ENCODE measurements at places on chromosomes 11 and 22.
A peak's percentile ranks its signal among the peaks of the same experiment; 100 is the strongest.

GRCh38 chr22:50058906-50059880, 1.1 kb upstream of the TTLL8 start:
- DNase-seq = peak; percentile 18

DNA sequence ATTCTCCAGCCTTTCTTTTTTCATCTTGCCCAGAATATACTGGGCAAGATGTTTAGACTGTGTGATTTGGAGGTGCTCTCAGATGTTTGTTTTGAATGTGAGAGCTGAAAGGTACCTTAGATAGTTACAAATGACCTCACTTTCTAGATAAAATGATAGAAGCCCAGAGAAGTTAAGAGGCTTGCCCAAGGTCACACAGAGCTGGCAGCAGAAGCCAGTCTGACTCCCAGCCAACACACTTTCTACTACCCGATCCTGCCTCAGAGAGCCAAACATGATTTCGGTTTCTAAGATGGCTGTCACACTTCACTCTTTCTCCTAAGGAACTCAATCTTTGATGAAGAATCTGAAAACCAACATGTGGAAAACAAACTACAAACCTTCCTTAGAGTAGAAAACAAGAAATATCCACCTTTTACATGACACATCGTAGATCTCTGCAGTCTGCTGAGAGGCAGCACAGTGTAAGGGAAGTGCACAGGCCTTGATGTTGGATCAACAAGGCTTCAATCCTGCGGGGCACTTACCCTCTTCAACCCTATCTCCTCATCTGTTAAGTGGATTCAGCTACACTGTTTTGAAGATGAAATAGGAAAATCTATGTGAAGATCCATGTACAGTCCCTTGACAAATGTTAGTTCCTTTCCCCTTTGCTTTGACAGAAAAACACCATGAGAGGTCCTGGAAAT, 58.6 kb downstream of the SYTL2 start:
- no peak for DNase-seq

- DNase-seq = no peak
Measured at GRCh38 chr22:47221840-47222615, 459.6 kb downstream of the TBC1D22A start.

GRCh38 chr11:65491614-65492386, 7.0 kb upstream of the MALAT1 start:
- DNase-seq = no peak

- no peak for DNase-seq
Measured at GRCh38 chr11:128244871-128245270, 342.5 kb downstream of the ETS1 start.

DNA sequence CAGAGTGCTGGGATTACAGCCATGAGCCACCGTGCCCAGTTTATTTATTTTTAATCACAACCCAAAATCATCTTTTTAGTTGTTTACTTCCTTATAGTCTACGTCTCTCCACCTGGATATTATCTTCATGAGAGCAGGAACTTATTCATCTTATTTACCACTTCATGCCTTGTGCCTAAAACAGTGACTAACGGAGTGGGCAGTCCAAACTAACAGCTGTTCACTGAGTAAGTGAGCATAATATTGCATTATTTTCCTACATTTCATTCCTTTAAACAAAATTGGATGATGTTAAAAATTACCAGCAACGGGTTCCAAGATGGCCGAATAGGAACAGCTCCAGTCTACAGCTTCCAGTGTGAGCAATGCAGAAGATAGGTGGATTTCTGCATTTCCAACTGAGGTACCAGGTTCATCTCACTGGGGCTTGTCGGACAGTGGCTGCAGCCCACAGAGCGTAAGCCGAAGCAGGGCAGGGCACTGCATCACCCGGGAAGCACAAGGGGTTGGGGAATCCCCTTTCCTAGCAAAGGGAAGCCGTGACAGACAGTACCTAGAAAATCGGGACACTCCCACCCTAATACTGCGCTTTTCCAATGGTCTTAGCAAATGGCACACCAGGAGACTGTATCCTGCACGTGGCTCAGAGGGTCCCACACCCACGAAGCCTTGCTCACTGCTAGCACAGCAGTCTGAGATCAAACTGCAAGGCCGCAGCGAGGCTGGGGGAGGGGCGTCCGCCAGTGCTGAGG, 14.1 kb downstream of the TMEM123 start:
- no peak for DNase-seq

- no peak for DNase-seq
Measured at GRCh38 chr11:113159988-113160807, 154.2 kb upstream of the TTC12 start.

DNA sequence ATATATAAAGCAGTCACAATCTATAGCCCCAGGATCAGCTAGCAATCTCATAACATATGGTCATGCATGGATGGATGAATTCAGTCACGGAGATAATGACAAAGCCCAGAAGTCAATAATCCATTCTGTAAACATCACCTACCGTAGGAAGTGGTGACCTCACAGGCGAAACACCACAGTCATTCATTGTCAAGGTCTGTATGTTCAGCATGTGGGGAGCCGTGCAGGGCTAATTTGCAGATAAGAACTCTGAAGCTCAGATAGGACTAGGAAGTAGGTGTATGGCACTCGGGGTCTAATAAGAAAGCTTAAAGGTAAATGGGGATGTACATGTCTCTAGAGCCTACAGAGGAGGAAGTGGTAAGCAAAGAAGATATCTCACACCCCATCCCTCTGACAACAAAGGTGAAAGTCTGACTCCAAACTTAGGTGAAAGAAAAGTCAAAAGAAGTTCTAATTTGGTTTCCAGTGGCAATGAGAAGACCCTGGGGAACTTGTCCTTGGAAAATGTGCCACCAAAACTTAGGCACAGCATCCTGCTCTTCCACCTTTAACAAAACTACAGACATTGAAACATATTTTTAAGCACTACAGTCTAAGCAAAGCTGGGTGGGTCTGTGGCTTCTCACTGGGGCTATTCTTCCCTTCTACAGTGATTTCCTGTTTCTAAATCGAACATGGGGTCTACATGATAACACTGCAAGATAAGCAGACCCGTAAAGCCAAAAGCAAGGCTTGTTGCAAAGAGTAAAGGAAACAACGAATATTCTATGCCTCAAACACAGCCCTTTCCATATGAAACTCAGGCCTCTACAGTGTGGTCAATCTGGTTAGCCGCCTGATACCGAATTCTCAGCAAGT, 5.2 kb downstream of the CRTAM start:
- DNase-seq = no peak

DNA sequence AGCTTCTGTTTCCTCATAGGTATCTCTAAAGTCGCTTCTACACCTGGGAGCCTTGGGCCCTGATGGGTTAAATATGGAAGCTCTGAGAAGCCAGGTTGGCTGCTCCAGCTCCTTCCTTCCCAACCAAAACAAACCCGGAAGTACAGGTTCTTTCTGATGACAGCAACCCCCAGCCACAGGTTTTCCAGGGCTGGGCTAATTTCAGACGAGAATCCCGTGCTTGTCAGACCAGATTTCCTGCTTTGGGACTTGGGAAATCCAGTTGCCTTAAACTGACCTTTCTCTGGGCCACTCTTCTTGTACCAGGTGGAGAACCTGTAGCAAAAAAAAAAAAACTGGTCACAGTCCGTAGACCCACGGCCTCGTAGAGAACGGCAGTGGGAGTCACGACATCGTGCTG, 51.9 kb downstream of the RBX1 start:
- no peak for DNase-seq

DNA sequence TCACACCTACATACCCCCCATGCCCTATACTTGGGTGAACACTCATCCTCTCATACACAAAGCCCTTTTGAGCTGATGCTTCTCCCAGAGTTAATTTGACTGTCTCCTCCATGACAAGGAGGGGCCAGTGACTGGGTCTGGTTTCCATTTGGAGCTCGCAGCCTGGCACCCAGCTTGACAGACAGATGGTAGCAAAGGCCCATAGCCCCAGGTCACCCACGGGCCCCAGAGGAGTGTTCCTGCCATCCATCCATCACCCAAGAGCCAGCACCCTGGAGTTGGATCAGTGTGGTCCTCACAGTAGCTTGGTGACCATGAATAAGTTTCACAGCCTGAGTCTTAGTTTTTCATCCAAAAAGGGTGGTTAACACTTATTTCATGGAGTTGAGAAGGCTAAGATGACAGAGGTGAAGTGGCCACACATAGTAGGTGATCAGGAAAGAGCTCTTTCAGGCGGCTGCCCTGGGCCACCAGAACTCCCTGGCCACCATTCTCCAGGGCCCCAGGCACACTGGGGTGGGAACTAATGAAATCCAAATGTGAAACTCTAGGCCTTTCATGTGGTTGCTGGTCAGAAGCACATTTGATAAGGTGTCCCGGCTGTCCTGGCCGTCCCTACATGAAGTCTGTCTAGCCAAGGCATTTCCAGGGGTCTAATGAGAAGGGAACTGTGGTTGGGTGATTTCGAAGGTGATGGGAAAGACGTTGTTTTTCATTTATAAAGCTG, 42.4 kb downstream of the LIF start:
- DNase-seq = no peak

DNA sequence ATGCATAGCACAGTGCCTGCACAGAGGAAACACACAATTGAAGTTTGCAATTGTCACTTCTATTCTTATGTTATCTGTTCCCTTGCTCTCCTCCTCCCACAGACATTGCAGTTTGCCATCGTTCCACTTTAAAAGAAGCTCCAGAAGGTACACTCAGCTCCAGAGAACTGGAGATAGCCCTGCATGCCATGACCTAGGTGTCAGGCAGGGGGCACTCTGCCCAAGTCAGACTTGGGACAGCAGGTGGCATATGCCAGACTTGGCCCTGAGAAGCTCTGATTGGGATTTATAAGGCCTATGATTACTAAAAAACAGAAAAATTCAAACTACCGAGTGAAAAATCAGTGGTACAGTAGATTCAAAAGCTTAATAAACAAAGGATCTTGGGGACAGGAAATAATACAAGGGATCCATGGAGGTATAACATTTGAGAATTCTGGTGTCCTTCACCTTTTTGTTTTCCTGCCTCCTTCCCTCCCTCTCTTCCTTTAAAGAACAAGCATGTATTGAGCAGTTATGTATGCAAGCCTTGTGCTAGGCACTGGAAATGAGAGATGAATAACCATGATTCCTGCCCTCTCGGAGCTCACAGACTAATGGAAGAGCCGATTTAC, 40.0 kb downstream of the TENM4 start:
- no peak for DNase-seq

GRCh38 chr22:31872209-31872608, 72.1 kb upstream of the YWHAH start:
- no peak for DNase-seq

GRCh38 chr11:60927600-60927999, 3.3 kb downstream of the TMEM132A start:
- no peak for DNase-seq

DNA sequence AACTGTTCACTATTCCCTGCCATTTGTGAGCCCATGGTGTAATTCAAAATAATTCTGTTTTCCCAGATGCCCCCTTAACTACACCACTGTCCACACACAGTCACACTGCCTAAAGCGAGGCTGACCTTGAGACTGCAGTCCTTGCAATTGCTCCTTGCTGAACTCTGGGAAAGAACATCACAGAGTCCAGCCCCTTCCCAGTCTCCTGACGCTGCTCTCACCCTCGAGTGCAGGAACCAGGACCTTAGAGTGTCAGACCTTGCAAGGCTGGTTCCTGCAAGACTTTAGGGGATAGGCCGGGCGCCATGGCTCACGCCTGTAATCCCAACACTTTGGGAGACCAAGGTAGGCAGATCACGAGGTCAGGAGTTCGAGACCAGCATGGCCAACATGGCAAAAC, 33.6 kb downstream of the AHNAK start:
- DNase-seq = no peak

- no peak for DNase-seq
Measured at GRCh38 chr11:15852179-15852578, 504.2 kb downstream of the SOX6 start.

GRCh38 chr22:19840059-19840458, 14.6 kb downstream of the GNB1L start:
- DNase-seq = no peak

DNA sequence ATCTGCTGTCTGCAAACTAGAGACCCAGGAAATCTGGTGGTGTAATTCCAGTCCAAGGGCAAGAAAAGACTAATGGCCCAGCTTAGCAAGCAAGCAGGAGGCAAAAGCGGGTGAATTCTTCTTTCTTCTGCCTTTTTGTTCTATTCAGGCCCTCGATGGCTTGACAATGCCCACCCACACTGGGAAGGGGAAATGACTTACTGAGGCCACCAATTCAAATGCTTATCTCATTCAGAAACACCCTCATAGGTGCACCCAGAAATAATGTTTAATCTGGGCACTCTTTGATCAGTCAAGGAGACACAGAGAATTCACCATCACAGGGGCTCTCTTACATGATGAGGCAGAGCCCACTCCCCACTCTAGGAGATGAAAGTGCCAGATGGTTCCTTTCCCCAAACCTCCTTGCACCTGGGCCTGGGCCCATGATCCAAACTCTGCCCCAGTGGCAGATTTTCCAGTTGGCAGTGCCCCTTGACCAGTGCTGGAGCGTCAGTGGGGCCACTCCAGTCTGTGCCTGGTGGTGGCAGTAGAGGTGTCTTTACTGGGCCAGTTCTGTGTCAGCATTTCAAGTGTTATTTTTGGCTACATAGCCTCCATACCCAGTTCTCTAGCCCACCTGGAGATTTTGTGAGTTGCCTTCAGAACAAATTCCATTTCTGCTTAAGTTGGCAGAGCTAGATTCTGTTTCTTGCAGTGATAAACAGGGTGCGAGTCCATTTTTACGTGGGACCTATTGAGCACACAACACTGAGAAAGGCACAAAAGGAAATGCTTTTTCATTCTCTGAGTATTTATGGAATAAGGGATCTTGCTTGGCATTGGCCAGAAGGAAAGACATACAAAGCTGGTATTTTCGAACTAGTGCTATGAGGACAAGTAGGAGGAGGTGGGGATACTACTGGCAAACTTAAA, 7.5 kb downstream of the ELMOD1 start:
- peak; percentile 32 for DNase-seq

DNA sequence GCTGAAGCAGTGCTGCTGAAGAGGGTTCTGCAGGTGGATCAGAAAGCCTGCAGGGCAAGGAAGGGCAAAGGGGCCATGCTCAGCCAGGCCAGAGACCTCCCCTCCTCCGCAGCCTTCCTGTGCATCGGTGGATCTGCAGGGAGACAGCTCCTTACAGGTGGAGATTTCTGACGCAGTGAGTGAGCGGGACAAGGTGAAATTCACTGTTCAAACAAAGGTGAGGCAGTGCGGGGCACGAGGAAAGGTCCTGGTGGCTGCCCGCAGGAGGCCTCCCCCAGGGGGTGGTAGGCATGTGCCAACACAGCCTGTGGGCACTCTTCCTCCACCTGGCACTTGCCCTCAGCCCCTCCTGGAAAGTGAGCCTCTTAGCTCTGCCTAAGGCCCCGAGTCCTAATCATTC, 8.6 kb downstream of the CFL1 start:
- no peak for DNase-seq

DNA sequence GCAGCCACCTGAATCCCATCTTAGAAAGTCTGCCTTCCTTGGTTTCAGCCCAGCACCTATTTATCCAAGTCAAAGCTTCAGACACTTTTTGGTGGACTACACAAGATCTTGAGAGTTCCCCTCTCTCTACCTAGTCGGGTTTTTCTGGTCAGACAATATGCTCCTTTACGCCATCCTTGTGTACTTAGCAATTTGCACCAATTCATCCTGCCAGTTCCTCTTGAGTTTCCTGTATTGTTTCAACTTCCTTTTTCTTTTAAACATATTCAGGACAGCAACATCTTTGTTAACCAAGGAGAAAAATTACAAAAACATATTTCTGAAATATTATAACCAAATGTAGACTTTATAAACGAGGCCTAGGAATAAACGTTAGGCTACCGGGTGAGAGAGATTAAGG, 368.2 kb upstream of the CADM1 start:
- no peak for DNase-seq

Data from HTR-8/SVneo (cell line).